ENCODE measurements at places on chromosomes 4 and X. TPM values are rescaled to one million over a fixed set of nuclear protein-coding genes. Genes with fewer than 3 reads are reported as not detected.

SYP gene
- total RNA-seq = 1.9 TPM

CLCN4 gene
- 7.2 TPM for total RNA-seq

ARMCX1 gene
- 17.9 TPM for total RNA-seq

- H3K27me3 ChIP-seq = no peaks in the 10 kb centered on the region
- DNase-seq = peak; percentile 88
- no peak overlapping the region for H3K27ac ChIP-seq
- H3K4me1 ChIP-seq = no peaks in the 10 kb centered on the region
- H3K4me3 ChIP-seq = no peak overlapping the region
Measured at GRCh38 chr4:36138220-36138619, 106.1 kb downstream of the ARAP2 start.

DNA sequence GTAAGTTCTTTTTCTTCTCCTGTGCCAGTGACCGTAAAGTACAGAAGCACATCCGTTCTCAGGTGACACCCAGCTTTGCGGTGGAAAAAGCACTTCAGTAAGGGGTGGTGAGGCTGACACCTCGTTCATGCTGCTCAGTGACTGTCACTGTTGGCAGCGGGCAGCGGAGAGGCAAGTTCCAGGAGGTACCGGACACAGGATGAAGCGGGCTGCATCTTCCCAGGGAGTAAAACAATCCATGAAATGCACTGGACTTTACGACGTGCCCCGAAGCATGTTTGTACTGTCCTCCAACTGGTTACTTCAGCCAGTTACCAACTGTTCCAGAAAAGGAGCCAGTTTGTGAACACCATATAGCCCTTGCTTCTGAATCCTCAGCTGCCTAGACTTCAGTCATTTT lies 110.7 kb downstream of the ZNF827 start:
- no peak overlapping the region for H3K27ac ChIP-seq
- DNase-seq = no peak
- peaks cover 4% of the 10 kb centered on the region for H3K36me3 ChIP-seq
- no peaks in the 10 kb centered on the region for H3K4me1 ChIP-seq
- no peaks in the 10 kb centered on the region for H3K27me3 ChIP-seq
- no peak overlapping the region for H3K4me3 ChIP-seq

DNA sequence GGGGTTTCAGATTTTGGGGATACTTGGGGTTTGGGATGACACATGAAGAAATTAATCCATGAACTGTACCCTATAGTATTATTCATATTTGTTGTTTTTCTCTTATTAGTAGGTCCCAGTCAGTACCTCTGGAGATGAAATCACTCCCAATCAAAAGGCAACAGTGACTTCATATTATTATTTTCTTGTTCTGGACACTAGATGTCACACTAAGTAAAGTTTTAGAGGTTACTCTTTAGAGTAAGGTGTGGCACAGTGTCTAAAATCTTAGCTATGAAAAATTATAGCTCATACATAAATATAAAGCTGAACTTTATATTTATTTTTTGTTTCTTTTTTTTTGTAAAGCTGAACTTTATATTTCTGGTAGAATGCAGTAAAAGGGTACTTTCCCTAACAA lies 35.1 kb downstream of the FAM114A1 start:
- H3K4me1 ChIP-seq = no peaks in the 10 kb centered on the region
- H3K27me3 ChIP-seq = no peaks in the 10 kb centered on the region
- DNase-seq = no peak
- peaks cover 64% of the 10 kb centered on the region for H3K36me3 ChIP-seq
- no peak overlapping the region for H3K27ac ChIP-seq

FAM236C gene
- not detected for total RNA-seq

- no peaks in the 10 kb centered on the region for H3K27me3 ChIP-seq
- no peak overlapping the region for H3K27ac ChIP-seq
- peaks cover 7% of the 10 kb centered on the region for H3K4me1 ChIP-seq
- H3K4me3 ChIP-seq = no peak overlapping the region
- no peaks in the 10 kb centered on the region for H3K36me3 ChIP-seq
- peak; percentile 82 for DNase-seq
Measured at GRCh38 chr4:53490965-53491622, 100.2 kb downstream of the LNX1 start.

GLRB gene
- total RNA-seq = 6.8 TPM

GRCh38 chrX:133374874-133375387 lies 40.4 kb downstream of the GPC4 start:
- H3K4me1 ChIP-seq = no peaks in the 10 kb centered on the region
- no peak overlapping the region for H3K27ac ChIP-seq
- no peak overlapping the region for H3K4me3 ChIP-seq
- no peaks in the 10 kb centered on the region for H3K27me3 ChIP-seq
- H3K36me3 ChIP-seq = no peaks in the 10 kb centered on the region

DNA sequence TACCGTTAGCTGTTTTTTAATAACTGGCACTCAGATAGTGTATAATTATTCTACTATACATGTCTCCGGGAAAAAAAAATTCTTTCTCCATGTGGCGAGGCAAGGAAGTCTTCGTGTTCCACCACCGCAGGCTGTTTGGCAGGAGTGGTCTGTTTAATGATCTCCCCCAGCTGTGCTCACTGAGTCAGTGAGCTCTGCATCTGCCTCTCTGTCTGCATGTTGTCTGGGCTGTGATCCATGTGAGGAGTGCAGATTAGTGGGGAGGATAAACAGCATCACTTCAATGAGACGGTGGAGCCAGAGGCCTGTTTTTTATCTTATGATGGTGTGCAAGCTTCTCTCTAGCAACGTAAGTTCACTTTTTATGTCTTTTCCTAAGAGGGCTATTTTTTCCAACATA lies 69.8 kb downstream of the RPS3A start:
- peak; percentile 98 for DNase-seq
- peaks cover 19% of the 10 kb centered on the region for H3K36me3 ChIP-seq
- no peak overlapping the region for H3K4me3 ChIP-seq
- peaks cover 4% of the 10 kb centered on the region for H3K4me1 ChIP-seq
- peak overlapping the region; percentile 35 for H3K27ac ChIP-seq

- DNase-seq = no peak
- H3K4me3 ChIP-seq = no peak overlapping the region
- H3K36me3 ChIP-seq = no peaks in the 10 kb centered on the region
- no peaks in the 10 kb centered on the region for H3K4me1 ChIP-seq
Measured at GRCh38 chrX:135737366-135738071, 24.1 kb downstream of the CT45A1 start.

DNA sequence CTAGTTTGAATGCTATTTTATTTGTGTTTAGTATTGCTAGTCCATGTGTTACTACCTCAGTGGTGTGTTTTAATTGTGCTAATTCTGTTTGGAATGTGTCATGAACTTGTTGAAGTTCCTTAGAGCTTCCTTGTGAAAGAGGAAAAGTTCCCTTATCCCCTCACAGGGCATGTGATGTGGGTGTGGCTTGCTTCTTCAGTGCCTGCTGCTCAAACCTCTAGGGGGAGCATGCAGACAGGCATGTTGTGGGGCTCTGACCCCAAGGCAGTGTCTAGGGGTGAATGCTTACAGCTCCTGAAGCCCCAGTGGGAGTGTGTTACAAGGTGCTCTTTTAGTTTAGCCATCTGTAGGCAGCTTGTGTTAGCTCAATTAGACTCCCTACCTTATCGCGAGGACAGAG lies 86.5 kb downstream of the MAGED4 start:
- no peak for DNase-seq
- H3K4me1 ChIP-seq = no peaks in the 10 kb centered on the region
- H3K36me3 ChIP-seq = no peaks in the 10 kb centered on the region
- H3K4me3 ChIP-seq = no peak overlapping the region

PAGE4 gene
- total RNA-seq = not detected

ABLIM2 gene
- 0.36 TPM for total RNA-seq

GRCh38 chrX:73215246-73215645 lies 595 bp upstream of the NAP1L2 start:
- no peak overlapping the region for H3K4me3 ChIP-seq
- no peaks in the 10 kb centered on the region for H3K36me3 ChIP-seq
- H3K27me3 ChIP-seq = no peaks in the 10 kb centered on the region
- no peak overlapping the region for H3K27ac ChIP-seq

GRCh38 chrX:37873220-37873619 lies 25.8 kb upstream of the DYNLT3 start:
- no peaks in the 10 kb centered on the region for H3K27me3 ChIP-seq
- no peak overlapping the region for H3K4me3 ChIP-seq
- DNase-seq = no peak
- H3K4me1 ChIP-seq = peaks cover 19% of the 10 kb centered on the region
- no peaks in the 10 kb centered on the region for H3K36me3 ChIP-seq

DNA sequence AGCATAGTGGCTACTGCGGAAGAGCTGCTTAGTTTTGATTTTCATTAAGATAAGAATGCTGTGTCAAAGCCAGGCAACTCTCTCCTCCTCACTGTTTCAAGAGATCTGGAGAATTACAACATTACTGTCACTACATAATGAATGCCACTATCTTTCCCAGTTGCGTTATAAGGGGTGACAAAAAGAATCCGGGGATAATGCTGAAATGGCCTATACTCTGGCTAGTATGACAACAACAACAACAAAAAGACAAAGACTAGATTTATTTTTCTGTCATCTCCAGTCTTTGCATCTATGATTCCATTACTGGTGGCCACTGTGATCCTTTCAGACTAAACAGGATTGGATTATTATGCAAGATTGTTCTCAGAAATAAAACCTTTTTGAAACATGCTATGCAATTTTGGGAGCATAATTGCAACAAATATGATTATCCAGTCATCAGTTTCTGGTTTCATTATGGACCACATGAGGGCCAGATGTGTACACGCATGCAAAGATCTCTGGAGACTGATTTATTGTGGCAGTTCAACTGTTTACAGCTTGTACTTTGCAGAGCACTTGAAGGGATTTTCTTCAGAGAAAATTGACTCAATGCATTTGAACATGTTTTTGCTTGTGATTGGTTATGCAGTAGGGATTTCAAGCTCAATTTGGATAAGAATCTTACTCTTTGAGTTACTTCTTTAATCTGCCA lies 31.1 kb upstream of the SPANXB1 start:
- no peaks in the 10 kb centered on the region for H3K36me3 ChIP-seq
- no peak for DNase-seq
- no peak overlapping the region for H3K4me3 ChIP-seq
- no peak overlapping the region for H3K27ac ChIP-seq
- H3K27me3 ChIP-seq = no peaks in the 10 kb centered on the region

DNA sequence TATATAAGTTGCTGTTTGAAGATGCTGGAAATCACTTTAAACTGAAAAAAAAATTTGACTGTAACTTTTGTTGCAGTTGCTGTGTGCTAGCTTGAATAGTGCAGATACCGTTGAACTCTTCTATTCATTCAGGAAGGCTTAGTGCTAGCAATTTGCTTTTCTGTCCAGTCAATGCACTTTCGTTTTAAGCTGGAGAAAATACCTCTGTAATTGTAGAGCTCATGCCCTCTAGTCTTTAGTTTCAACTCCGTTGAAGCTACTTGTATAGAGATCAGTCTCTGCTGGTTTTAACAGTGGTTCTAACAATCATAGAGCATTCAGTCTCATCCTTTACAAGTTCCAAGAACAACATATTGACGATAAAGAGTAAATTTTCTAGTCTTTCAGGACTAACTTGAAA lies 49.0 kb upstream of the TRPC3 start:
- no peak overlapping the region for H3K4me3 ChIP-seq
- H3K27me3 ChIP-seq = peaks cover 5% of the 10 kb centered on the region
- no peak overlapping the region for H3K27ac ChIP-seq
- H3K4me1 ChIP-seq = no peaks in the 10 kb centered on the region
- H3K36me3 ChIP-seq = no peaks in the 10 kb centered on the region

DNA sequence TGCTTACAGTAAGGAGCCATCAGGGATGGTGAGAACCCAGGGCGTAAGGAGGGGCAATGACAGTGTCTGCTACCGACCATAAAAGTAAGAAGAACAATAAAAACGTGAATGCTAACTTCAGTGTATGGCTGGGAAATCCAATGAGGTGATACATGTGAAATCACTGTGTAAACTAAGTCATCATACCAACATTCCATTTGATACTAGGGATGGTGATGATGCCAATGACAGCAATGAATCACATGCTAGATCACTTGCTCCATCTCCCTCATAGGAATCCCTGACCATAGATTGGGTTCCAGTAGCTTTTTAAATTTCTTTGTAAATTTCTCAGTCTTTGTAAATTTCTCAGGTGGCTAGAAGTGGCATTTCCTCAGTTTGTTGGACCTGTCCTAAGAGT lies 146.3 kb downstream of the SMIM20 start:
- peak; percentile 49 for DNase-seq
- no peak overlapping the region for H3K27ac ChIP-seq
- no peaks in the 10 kb centered on the region for H3K27me3 ChIP-seq
- no peaks in the 10 kb centered on the region for H3K4me1 ChIP-seq
- H3K36me3 ChIP-seq = no peaks in the 10 kb centered on the region

DNA sequence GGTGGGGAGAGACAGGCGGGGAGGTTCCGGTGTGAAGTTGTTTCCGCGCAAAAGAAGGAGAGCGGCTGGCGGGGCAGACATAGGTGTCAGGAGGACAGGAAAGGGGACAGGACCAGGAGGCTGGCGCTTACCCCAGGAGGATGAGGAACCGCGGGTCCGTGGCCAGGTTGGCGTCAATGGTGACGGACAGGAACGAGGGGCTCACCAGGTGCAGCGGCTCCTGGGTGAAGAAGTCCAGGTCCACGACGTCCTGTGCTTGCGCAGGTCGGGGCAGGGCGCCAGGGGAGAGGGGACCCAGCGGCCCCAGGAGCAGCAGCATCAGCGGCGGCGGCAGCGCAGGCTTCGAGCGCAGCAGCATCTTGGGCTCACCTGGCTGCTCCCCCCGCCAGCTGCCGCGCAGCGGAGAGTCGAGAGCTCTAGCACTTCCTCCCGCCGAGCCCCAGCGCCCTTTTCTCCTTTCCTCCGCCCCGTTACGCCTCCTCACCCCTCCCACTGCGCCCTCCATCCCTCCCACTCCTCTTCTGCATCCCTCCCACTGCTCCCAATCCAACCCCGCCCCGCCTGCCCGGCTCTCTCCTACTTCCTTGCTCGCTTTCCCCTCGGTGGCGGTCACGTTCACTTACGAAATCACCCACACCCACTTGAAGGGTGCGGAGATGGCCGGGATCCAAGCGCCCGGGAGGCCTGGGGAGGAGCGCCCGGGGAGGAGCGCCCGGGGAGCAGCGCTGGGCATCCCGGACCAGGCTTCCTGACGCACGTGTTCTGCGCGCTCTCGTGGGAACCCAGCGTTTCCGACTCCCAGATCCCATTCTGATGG lies at the start of gene HPSE:
Gene HPSE (minus strand): TSS at position 424 of the 817 bp plus-strand sequence. CDS start 66 bp downstream, at position 358.
- DNase-seq = peak; percentile 39
- H3K4me1 ChIP-seq = peaks cover 4% of the 10 kb centered on the region
- no peaks in the 10 kb centered on the region for H3K36me3 ChIP-seq
- no peak within 1 kb of the TSS for H3K27ac ChIP-seq

DNA sequence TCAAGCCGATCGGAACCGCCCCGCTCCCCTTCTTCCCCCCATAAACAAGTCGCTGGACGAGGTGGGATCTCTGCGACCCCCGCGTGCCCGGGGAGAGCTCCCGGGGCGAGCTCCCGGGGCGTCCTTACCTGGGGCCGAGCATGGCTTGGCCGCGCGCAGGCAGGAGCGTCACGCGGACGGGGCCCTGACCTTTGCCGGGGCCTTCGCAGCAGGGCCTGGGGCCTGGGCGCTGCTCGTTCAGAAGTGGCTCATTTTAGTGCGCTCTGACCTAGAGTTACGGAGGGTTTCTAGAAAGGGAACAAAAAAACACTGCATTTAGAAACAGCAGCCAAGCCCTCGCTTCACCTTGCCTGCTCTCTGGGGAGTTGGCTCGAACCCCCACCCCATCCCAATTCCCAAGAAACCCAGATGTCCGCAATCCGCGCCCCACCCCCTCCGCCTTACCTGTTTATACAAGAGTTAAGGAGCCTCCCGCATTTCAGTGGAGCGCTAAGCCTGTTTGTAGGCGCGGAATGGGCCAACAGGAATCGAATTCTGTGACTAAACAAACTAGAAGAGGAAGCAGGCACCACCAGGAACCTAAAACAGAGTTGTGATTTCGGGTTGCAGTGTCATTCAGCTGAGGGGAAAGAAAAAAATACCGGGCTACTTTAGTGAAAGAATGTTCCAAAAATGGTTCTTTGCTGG lies 814 bp upstream of the RBM47 start:
- no peak overlapping the region for H3K27ac ChIP-seq
- H3K27me3 ChIP-seq = no peaks in the 10 kb centered on the region
- no peak overlapping the region for H3K4me3 ChIP-seq
- no peaks in the 10 kb centered on the region for H3K36me3 ChIP-seq

EVC2 gene
- 3.5 TPM for total RNA-seq

Measured in astrocyte (in vitro differentiated cells and primary cell).